Activated naive CD8-positive, alpha-beta T cell treated with anti-CD3 and anti-CD28 coated beads for 36 hours (primary cell): ENCODE measurements at places on chromosomes 6 and 20. TPM values are rescaled to one million over a fixed set of nuclear protein-coding genes. Genes with fewer than 3 reads are reported as not detected.
A peak's percentile ranks its signal among the peaks of the same experiment; 100 is the strongest.

- peak within 1 kb of the TSS; percentile 98 for H3K4me3 ChIP-seq
- peak; percentile 76 for DNase-seq
- peaks cover 28% of the 10 kb centered on the region for H3K36me3 ChIP-seq
- H3K4me1 ChIP-seq: peaks cover 17% of the 10 kb centered on the region
- no peaks in the 10 kb centered on the region for H3K27me3 ChIP-seq
These were observed at the start of gene RRP36 for GRCh38 chr6:43021270-43022047. RRP36 (plus strand) TSS chr6:43021623; CDS start chr6:43021655, 32 bp downstream.

DNA sequence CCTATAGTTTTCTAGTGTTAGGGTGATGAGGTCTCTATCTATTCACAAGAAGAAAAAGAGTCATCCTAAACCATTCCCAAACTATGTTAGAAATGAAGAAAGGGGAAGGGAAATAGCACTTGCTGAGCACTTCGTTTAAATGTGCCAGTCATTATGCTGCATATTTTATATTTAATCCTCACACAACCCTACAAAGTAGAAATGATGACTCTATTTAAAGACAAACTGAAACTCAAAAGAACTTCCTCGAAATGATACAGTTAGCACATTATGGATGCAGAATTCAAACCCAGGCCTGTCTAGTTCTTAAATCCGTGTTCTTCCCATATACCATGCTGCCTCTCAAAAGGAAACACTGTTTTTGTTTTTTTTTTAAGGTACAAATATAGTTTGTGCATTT lies 174.6 kb downstream of the GMPR start:
- H3K4me3 ChIP-seq: no peak overlapping the region
- H3K36me3 ChIP-seq: peaks cover 4% of the 10 kb centered on the region
- no peak for DNase-seq
- no peaks in the 10 kb centered on the region for H3K27me3 ChIP-seq

The BTN2A1 gene
- total RNA-seq: 21.3 TPM

The SLC22A7 gene
- not detected for total RNA-seq

DNA sequence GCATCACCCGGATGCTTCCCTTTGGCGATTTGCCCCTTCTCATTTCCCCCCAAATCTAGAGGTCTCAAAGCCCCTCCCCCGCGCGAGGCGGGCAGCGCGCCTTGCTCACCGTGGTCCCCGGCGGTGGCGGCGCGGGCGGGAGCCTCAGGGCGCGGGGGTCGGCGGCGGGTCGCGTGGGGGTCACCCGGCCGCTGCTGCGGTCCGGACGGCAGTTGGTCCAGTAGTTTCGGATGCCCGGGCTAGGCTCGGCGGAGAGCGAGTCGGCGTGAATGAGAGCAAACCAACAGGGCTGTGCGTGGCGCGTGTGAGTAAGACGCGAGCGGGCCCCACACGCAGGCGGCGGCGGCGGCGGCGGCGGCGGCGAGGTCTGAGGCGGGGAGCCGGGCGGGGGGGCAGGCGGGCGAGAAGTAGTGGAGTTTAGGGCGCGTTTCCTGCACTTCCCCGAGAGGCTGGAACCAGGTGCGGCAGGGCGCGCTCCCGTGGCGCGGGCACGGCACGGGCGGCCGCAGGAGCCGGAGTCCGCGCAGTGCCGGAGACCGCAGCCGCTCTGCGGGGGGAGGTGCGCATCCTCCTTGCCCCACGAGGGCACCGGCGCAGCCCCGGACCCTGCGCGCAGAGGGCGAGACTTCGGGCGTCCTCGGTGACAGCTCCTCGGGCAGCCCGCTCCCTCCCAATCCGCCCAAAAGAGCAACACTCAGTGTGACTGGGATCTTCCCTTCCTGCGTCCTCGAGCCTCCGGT lies 567 bp downstream of the HS3ST5 start:
- no peaks in the 10 kb centered on the region for H3K36me3 ChIP-seq
- H3K4me1 ChIP-seq: no peaks in the 10 kb centered on the region
- H3K27me3 ChIP-seq: peaks cover 34% of the 10 kb centered on the region
- no peak overlapping the region for H3K4me3 ChIP-seq

- H3K4me3 ChIP-seq: no peak overlapping the region
- no peaks in the 10 kb centered on the region for H3K27me3 ChIP-seq
- H3K36me3 ChIP-seq: peaks cover 2% of the 10 kb centered on the region
- DNase-seq: no peak
- H3K27ac ChIP-seq: no peak overlapping the region
These were observed 2.6 kb upstream of the BPIFB6 start for GRCh38 chr20:33028875-33029274.

- H3K36me3 ChIP-seq: peaks cover 2% of the 10 kb centered on the region
- no peak overlapping the region for H3K27ac ChIP-seq
- H3K4me3 ChIP-seq: no peak overlapping the region
- peaks cover 2% of the 10 kb centered on the region for H3K4me1 ChIP-seq
- no peaks in the 10 kb centered on the region for H3K27me3 ChIP-seq
These were observed 22.7 kb downstream of the MRPL14 start for GRCh38 chr6:44104481-44105021.

DNA sequence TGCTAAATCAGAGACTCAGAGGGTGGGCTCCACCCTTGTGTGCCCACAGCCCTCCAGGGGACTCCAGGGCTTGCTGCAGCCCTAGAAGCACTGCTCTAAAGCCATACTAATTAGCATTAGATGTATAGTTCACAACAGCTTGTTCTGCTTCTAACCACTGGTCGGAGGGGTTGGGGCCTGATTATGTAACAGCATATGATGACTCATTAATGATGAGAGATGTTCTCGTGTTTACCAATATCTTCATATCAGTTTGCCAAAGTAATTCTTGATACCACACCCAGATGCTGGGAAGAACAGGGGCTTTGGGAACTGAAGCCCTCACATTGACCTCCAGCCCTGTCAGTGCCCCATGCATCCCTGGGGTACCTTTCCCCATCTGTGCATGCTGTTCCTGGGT lies 104.1 kb upstream of the FOXA2 start:
- H3K27me3 ChIP-seq: peaks cover 19% of the 10 kb centered on the region
- peaks cover 1% of the 10 kb centered on the region for H3K4me1 ChIP-seq
- H3K27ac ChIP-seq: no peak overlapping the region

GRCh38 chr6:45812922-45813321 lies 202.7 kb downstream of the CLIC5 start:
- H3K36me3 ChIP-seq: no peaks in the 10 kb centered on the region
- H3K27me3 ChIP-seq: peaks cover 19% of the 10 kb centered on the region
- H3K4me1 ChIP-seq: peaks cover 2% of the 10 kb centered on the region
- no peak for DNase-seq
- no peak overlapping the region for H3K27ac ChIP-seq
- H3K4me3 ChIP-seq: no peak overlapping the region

DNA sequence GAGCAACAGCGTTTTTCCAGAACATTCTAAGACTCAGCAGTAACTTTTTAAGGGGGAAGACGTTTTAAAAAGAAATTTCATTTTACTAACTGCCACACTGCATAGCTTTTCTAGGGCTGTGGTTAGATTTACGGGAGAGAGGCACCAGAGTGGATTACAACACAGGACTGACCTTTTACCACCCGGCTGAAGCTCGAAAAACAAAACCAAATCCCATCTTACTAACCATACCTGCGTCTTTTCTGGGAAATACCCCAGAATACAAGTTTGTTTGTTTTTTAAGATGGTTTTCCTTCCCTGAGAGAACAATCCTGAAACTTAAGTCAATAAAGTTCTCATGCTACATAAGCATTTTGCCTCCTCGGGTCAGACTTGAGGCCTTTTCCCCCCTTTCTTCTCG lies 209.3 kb upstream of the SOX4 start:
- no peak for DNase-seq
- H3K4me1 ChIP-seq: no peaks in the 10 kb centered on the region
- no peak overlapping the region for H3K4me3 ChIP-seq
- no peak overlapping the region for H3K27ac ChIP-seq
- no peaks in the 10 kb centered on the region for H3K36me3 ChIP-seq
